ENCODE measurements at places on chromosomes 2 and 18. TPM values are rescaled to one million over a fixed set of nuclear protein-coding genes. Genes with fewer than 3 reads are reported as not detected.

DNA sequence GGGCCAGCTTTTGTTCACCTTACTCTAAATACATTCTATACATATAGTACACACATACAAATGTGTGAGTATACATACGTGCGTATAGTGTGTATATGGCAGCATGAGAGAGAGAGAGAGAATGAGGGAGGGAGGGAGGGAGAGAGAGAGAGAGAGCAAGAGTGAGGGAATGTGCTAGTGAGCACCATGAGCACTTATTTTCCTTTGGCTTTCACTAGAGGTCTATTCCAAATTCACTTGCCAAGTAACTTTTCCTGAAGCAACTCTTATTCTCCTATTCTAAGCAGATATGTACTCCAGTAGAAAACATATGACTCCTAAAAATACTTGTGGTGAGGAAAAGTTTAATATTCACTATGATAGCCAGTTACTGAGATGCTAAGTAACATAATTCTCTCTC lies 85.7 kb downstream of the COBLL1 start:
- no peak for DNase-seq

GRCh38 chr2:111029181-111029927 lies 91.4 kb upstream of the BCL2L11 start:
- peak; percentile 9 for DNase-seq

DNA sequence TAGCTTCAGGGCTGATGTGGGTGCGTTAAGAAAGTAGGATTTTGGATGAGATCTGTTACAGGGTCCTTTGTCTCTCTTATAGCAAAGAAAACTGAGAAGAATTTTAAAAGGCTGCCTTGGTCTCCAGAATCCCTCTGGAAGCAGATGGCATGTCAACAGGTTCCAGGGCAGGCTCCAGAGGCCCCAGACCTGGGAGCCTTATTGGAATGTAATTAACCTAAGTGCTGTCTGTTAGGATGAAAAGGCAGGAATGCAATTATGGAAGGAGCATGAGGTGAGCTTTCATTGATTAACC lies 97.2 kb upstream of the PKDCC start:
- no peak for DNase-seq

NEU4 gene
- total RNA-seq: 0.31 TPM

DNA sequence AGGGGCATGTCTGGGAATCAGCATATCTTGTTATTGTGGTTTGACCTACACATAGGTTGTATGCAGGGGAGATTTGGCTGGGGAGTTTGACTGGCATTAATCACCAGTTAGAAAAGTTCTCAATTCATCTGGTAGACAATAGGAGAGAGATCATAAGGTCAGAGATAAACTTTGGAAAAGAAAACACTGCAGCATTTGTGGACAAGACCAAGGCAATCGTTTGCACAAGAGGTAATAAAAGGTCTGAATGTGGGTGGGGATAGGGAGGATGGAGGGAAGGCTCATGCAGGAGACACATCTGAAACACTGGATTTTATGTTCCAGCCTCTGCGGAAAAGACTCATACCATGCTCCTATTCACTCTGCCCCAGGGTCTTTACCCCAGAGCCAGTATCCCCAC lies 136.9 kb downstream of the MAIP1 start:
- DNase-seq: no peak

MTIF2 gene
- 25.1 TPM for total RNA-seq

ZNF514 gene
- total RNA-seq: 4.9 TPM

- no peak for DNase-seq
These were observed 163.8 kb upstream of the MYCN start for GRCh38 chr2:15776629-15776919.

All from right atrium auricular region (tissue), 2 donors.